Kidney (tissue), 22 donors: ENCODE measurements at places on chromosomes 3 and 15. TPM values are rescaled to one million over a fixed set of nuclear protein-coding genes. Genes with fewer than 3 reads are reported as not detected.
A peak's percentile ranks its signal among the peaks of the same experiment; 100 is the strongest.

- no peaks in the 10 kb centered on the region for H3K27me3 ChIP-seq
- no peak for DNase-seq
- no peaks in the 10 kb centered on the region for H3K36me3 ChIP-seq
- H3K27ac ChIP-seq, result no peak overlapping the region
These were observed 110.3 kb downstream of the PIK3CB start for GRCh38 chr3:138724443-138724842.

- H3K4me1 ChIP-seq, result no peaks in the 10 kb centered on the region
- H3K27me3 ChIP-seq, result no peaks in the 10 kb centered on the region
- no peak overlapping the region for H3K27ac ChIP-seq
- H3K4me3 ChIP-seq, result no peak overlapping the region
- no peaks in the 10 kb centered on the region for H3K36me3 ChIP-seq
These were observed 400.8 kb upstream of the THBS1 start for GRCh38 chr15:39180030-39180429.

The SPSB4 gene
- total RNA-seq, result 0.57 TPM

GRCh38 chr3:21020681-21021080 is 730.3 kb downstream of the ZNF385D start:
- DNase-seq, result no peak
- no peaks in the 10 kb centered on the region for H3K4me1 ChIP-seq
- no peaks in the 10 kb centered on the region for H3K36me3 ChIP-seq
- no peaks in the 10 kb centered on the region for H3K27me3 ChIP-seq
- no peak overlapping the region for H3K4me3 ChIP-seq

DNA sequence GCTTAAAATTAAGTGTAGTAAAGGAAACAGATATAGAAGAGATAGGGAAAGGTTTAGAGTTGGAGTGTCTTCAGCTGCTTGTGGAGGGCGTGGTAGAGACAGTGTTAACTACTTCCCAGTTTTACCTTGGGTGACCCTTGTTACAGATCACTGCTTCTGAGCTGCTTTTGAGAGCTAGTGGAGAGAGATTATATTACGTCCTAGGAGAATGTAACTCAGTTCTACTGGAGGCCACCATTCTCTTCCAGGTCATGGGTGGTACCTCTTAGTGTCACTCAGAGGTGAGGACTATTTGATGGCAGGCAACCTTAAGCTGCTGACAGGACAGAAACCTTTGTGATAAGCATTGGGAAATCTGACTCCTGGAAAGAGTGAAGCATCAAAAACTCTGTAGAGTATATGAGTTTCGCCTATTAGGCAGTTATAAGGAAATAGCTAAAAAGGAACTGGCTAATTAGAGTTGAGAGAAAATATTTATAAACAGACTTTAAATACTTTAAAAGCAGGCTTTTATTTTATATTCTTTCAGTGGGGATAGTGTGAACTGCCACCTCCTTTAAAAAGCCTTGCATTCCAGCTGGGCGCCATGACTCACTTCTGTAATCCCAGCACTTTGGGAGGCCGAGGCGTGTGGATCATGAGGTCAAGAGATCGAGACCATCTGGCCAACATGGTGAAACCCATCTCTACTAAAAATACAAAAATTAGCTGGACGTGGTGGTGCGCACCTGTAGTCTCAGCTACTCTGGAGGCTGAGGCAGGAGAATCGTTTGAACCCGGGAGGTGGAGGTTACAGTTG is 106.5 kb downstream of the ZNF609 start:
- peak; percentile 34 for DNase-seq
- H3K27me3 ChIP-seq, result no peaks in the 10 kb centered on the region
- H3K4me3 ChIP-seq, result no peak overlapping the region
